ENCODE measurements at places on chromosomes 3 and 15.

DNA sequence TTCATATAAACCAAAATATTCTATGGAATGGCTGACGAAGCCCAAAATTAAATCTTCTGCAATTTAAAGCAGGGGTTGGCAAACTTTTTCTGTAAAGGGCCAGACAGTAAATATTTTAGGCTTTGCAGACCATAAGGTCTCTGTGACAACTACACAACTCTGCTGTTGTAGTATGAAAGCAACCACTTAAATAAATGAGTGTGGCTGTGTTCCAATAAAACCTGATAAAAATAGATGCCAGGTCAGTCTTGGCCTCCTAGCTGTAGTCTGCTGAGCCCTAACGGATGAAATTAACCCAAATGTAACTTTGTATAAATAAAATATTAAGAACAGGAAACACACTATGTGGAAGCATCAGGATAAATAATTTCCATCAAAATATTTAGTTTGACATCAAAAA is 104.2 kb downstream of the FBXL22 start:
- no peak for DNase-seq

- no peak for DNase-seq
Observed at GRCh38 chr3:98010194-98010882, 24.8 kb downstream of the GABRR3 start.

DNA sequence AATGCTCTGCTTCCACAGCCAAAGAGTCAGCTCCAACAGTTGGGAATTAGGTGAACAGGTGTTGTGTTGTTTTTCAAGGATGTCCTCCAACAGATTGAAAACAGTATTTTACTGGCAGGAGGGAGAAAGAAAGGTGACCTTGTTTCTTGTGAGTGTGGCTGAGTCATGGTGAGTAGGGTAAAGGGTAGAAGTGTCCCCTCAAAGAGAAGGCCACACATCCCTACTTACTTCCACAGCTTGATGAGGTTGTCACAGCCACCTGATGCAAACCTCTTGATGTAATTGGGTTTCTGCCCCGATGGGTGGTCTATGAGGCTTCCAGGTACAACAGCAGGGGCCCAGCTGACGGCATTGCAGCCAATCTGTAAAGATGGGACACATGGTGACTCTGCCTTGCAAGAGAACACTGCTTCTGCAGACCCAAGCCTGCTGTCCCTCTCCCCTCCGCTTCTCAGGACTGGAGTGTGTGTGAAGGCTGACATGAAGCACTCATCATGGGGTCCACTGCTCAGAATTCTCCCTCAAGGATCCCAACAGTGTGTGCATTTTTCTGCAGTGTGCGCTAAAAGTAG is 12.7 kb upstream of the GHRL start:
- no peak for DNase-seq

DNA sequence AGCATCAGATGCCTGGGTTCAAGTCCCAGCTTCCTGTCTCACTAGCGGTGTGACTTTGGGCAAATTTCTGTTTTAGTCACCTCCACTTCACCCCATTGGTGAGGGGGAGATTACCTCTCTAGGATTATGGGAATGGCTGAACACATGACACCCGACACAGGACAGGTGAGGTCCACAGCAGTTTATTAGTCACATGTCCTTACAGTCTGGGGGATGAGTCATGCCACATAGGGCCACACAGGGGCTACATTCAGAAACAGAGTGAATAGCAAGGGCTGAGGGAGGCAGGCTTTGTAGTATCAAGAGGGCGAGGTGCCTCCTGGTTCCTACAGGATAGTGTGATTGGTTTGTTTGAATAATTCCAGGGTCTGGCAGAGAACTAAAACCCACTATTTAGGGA is 15.2 kb upstream of the ITGA11 start:
- DNase-seq: no peak

DNA sequence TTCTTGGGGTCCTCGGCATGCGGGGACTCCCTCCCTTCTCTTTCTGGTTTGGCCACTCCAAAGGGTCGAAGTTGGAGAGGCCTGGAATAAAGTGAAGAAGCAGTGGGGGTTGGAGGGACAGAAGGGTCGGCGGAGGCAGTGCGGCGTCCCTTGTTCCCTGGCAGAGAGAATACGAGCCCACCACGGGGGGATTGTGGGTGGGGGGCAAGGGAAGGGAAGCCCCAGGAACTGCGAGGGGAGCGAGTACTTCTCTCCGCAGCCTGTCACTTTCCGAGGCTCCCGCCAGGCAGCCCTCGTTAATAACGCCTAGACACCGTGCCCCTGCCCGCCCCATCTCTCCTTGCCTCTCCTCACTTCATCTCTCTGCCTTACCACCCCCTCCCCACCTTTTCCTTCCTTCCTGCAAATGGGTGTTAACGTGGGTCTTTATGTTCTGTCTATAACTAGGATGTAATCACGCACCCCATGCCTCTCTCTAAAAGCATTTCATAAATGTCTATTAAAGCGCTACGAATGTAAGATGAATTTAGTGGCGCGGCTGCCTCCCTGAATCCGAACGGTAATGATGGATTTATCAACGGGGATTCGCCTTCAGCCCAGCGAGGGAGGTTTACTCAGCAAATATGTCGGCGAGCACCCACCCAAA is 13.7 kb downstream of the NR2F2 start:
- DNase-seq: no peak

- no peak for DNase-seq
Observed at GRCh38 chr15:48596415-48596814, 49.1 kb downstream of the FBN1 start.

- peak; percentile 83 for DNase-seq
Observed at GRCh38 chr15:56871185-56871584, 47.3 kb upstream of the TCF12 start.

DNA sequence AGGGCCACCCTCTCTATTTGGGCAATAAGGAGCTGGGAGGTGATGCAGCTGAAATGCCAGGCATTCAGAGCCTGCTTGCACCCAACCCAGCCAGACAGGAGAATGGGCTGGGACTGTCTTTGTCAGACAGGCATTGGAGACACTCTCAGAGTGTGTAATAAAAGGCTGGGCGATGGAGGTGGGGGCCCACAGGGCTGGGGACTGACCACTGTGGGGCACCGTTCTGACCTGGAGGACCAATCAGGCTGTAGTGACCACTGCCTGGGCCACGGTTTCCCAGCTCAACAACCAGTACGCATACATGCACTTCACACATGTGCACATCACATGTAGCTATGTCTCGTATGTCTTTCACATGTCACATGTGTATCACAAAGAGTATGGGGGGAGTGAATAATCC is 5.7 kb upstream of the IGDCC3 start:
- no peak for DNase-seq

DNA sequence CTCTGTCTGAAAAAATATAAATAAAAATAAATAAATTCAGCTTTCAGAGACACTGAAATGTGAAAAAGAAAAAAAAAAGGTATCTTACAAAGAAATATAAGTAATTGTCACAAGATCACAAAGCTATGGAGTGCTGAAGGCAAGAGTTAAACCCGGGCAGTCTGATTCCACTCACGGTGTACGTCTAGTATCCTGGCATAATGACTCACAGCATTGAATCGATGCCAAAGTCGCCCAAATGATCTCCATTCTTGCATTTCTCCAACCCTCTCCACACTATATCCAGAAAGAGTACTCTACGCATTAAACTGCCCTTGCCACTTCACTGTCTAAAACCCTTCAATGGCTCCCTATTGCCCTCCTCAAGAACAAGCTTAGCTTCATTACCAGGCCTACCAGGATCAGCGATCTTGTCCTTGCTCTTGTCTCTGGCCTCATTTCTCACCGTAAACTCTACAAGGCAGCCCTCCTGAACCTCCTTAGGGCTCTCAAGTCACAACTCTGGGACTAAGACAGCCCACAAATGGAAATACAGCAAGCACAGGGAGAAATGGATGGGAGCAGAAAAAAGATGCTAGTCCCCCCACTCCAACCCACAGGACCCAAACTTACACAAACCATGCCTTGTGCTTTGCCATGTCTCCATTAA is 7.7 kb downstream of the SUCLG2 start:
- peak; percentile 32 for DNase-seq

GRCh38 chr3:185979721-185980121 is 41.9 kb upstream of the TRA2B start:
- peak; percentile 36 for DNase-seq

- no peak for DNase-seq
Observed at GRCh38 chr3:43747641-43748040, 56.9 kb downstream of the ABHD5 start.

- peak; percentile 63 for DNase-seq
Observed at GRCh38 chr3:46878781-46879436, 1.4 kb downstream of the PTH1R start.

DNA sequence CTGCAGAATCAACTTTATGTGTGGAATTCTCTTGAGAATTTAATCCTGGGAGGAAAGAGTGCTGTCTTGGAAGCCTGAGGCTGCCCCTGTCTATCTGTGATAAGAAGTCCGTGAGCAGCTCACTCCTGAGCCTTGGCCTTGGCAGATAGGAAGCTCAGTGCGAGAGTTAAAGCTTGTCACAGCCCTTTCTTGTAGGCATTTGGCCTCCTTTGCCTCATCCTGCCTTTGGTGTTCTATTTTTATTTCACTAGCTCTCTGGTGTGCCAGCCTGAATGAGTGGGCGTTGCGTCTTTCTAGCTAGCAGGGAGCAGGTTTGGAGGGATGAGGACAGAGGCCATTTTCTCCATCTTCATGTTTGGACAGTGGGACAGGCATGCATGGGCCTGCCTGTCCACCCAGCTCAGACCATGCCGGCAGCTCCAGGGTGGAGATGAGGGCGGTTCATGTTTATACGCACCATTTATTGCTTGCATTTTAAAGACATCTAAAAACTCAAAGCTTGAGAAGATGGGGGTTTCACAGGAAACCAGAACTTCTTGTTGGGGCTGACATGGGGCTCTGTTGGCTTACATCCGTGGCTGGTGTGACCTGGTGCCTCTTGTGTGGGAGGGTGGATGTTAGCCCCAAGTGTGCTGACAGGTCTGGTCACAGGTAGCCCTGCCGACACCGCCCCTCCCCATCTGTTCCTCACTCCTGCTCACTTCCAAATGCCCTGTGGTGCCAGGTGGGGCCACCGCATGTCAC is 29.8 kb downstream of the IRAK2 start:
- DNase-seq: no peak

DNA sequence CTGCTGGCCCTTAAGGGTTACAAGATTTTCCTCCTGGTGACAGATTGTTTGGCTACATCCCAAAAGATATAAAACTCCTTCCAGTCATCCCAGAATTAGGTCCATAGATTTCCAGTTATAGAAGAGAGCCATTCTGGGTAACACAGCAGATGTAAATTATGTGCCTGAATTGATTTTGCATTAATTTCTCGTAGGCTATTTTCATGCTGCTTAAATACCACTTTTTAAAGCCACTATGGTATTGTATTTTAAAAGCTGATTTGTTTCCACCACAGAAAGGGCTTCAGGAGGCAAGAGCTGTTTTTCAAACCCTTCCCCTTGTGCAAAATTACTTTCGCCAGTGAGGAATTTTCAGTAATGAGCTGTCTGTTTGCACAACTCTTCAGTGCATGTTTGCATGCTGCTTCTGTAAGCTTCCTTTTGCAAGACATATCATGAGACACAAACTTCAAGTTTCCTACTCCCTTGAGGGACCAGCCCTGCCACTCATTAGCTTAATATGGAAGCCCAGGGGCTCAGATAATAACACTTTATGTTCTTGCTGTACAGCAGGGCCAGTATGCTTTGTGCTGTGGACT is 105.4 kb upstream of the TNIK start:
- no peak for DNase-seq

DNA sequence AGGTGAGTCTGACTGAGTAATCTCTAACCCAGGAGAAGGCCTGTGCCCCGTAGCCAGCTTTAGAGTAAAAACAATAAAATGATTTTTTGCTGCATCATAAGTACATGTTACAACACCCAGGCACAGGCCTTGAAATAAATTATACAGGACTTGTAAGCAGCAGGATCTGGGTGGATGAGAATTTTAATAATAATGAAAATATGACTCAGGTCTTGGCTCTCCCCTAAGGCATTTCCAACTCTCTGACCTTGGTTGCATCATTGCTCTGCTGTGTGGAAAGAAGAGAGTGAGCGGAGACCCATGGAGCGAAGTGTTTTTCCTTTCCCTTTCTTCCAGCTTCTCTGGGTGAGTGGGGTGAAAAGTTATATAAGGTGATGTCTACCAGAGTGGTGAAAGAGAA is 44.6 kb downstream of the EOMES start:
- DNase-seq: peak; percentile 94

GRCh38 chr15:88810446-88810845 is 7.2 kb downstream of the ACAN start:
- peak; percentile 73 for DNase-seq

DNA sequence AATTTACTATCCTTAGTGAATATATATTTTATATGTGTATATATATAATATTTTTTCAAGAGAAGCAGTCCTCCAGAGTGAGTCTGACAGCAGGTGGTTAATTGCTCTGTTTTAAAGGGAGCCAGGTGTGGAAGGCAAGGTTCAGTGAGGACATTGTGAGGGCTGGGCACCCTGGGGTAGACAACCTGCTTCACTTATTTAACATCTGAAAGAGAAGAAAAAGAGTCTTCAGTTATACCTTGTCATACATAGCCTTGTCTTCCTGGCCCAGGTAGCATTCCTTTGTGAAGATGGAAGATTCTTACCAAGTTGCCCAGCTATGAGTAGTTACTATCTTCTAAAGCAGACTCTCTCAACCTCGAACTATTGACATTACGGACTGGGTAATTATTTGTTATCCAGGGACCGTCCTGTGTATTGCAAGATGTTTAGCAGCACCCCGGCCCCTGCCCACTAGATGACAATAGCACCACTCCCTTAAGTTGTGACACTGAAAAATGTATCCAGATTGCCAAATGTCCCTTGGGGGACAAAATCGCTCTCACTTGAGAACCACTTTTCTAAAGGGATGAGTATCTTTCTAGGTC is 336.0 kb upstream of the TRIM42 start:
- no peak for DNase-seq

- DNase-seq: no peak
Observed at GRCh38 chr15:74206801-74207281, 4.3 kb upstream of the STRA6 start.

- peak; percentile 37 for DNase-seq
Observed at GRCh38 chr3:27960133-27960532, 238.0 kb upstream of the EOMES start.

DNA sequence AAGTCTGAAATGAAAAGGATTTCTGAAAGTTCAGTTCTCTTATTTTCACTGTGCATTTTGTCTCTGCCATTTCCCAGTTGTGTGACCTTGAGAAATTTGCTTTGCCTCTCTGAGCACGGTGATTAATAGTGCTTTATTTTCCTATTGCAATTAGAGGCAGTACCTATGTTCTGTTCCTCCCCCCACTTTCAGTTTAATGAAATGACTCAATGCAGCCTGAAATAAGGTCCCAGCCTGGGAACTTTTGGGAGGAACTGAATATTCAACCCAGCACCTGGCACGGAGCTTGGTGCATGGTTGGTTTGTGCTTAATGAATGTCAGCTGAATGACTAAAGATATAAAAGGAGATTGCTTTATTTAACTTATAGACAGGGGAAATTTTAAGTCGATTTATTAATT is 352.6 kb downstream of the PDCD6IP start:
- DNase-seq: no peak

DNA sequence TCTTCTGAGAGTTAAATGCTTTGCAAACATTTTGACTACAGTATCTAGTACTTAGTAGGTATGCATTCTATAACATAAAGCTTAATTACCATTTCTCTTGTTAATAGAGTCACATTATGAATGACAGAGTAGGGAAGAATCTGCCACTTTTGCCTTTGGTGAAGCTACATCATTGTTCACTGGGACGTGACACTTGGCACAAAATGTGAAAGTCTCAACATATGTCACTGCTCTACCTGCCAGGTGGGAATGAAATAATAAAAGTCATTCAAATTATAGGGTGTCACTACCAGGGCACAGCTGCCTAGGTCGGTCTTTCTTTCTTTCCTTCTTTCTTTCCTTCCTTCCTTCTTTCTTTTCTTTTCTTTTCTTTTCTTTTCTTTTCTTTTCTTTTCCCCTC is 17.6 kb downstream of the GPR87 start:
- no peak for DNase-seq

GRCh38 chr15:88655103-88655553 is 16.3 kb downstream of the ISG20 start:
- no peak for DNase-seq

Measured in fibroblast of skin of back (primary cell).